Stimulated activated CD8-positive, alpha-beta memory T cell treated with anti-CD3 and anti-CD28 coated beads, Interleukin-4, amount 100 ng/mL, for 1 hour (primary cell): ENCODE measurements at places on chromosomes 2 and 18.

DNA sequence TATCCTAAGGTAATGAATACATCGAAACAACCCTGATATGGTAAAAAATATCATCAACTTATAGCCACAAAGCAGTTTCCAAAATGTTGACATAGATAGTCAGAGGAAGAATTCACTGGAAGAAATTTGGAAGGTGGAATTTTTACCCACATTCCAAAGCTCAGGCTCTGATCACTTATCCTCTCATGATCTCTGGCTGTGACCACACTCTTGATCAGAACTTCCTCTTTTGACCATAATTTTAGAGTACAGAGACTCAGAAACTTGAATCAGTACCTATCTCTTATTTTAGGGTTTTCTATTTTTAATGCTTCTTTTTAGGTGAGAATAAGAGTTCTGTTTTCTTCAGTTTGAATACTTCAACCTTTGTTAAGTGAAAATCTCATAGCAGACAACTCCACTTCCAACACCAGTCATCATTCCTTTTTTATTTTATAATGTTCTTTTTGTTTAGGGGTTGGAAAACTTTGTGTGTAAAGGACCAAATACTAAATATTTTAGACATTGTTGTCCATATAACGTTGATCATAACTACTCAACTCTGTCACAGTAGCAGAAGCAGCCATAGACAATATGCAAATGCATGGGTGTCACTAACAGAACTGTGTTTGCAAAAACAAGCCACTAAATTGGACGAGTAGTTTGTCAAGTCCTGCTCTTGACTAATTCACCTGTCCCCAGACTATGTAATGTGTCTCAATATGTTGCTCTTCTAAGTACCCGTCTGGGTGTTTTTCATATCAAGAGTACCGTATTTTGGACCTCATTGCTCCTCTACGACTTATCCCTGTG lies 891.6 kb upstream of the CRIM1 start:
- no peak for DNase-seq

GRCh38 chr18:50312296-50313030 lies 25.0 kb upstream of the CXXC1 start:
- DNase-seq = no peak

- no peak for DNase-seq
These were observed 304.7 kb upstream of the SYT4 start for GRCh38 chr18:43581936-43582519.

GRCh38 chr2:176079831-176080539 lies 3.8 kb downstream of the EVX2 start:
- no peak for DNase-seq

DNA sequence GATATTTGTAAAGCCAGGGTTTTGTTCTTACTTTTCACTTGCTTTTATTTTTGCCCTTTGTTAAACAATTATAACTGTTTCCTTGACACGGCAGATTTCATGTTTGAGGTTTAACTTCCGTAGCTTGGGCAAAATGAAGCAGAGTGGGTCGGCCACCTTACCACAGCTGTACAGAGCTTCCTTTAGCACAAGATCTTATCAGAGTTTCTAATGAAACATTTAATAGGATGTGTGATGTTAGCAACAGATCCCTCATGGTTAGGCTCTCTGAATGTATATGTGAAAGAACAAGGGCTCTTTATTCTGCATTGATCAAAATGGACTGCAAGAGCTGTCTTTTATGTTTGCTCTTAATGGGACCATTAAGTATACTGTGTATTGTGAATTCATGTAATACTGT lies 22.3 kb downstream of the RNF125 start:
- DNase-seq = no peak

- DNase-seq = no peak
These were observed 142.1 kb downstream of the TRIB2 start for GRCh38 chr2:12858786-12859185.

DNA sequence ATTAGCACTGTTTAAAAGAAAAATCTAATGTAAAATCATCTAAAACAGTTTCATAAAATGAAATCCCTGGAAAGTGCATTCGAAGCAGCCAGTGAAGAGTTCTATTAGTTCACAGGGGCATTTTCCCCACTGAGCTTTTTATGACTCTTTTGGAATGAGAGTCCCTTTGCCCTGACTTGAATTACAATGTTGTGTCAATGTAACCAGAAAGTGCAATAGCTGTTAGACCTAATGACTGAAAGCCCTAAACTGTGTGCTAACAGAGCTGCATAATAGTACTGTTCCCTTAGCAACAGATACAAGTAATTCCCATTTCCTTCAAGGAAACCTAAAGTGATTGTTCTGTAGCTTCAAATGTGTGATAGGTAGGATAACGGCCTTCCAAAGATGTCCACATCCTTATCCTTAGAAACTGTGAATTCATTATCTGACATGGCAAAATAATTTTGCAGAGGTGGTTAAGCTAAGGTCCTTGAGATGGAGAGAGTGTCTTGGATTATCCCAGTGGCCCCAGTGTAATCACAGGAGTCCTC lies 134.4 kb downstream of the L3MBTL4 start:
- DNase-seq = no peak

DNA sequence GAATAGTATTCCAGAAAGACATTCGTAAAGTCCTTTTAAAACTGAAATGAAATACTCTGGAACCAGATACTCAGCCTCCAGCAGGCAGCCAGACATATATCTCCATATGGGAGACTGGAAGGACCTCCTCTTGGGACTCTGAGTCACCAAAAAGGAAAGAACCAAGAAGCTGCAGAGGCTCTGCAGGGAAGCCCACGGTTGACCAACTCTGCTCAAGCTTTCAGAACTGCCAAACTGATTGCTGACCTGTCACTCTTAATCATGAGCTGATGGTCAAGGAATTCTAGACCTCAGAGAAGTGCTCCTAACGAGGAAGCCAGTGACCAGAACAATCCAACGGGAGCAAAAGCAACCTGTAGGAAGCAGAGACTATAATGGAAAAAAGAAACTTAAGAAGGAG lies 434.7 kb downstream of the EIPR1 start:
- DNase-seq = no peak

GRCh38 chr2:8216397-8216796 lies 465.5 kb upstream of the ID2 start:
- no peak for DNase-seq

GRCh38 chr2:162478721-162479129 lies 134.8 kb downstream of the GCA start:
- DNase-seq = no peak

DNA sequence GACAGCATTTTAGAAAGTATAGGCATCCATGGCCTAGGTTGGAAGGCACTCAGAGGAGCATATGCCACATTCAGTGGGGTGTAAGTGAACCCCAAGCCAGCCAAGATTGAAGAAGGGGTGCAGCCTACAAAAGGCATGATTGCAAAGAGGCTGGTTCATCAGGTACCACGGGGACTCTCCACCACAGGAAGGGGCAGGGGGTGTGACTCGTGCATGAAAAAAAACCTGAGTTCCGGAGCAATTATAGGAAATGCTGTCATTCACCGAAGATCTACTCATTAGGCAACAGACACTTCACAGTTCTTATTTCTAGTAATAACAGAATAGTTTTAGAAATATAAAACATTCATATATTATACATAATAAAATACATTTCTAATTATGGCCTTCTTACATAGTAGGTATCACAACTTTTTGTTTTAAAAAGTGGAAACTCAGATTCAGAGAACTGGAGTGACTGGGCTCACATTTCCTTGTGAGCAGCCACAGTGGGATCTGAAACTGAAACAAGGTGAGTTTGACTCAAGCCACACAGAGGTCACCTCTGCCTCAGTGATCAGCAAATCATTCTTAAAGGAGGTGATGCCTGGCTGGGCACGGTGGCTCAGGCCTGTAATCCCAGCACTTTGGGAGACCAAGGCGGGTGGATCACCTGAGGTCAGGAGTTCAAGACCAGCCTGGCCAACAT lies 188.4 kb upstream of the GYPC start:
- DNase-seq = no peak

DNA sequence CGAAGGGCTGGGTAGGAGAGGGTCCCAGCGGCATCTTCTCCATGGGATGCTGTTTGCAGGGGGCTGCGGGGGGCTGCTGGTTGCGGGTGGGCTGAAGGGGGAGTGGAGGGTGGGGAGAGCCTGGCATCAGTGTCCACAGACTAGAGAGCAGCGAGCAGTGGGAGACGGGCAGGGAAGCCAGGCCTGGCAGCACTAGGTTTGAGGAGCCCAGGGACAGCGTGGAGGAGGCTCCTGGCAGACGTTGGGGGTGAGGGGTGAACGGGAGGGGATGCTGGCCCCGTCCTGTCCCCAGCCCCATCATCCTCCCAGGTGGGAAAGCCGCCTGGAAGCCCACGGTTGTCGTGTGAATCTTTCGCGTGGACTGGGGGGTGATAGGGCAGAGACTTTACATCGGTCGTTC lies 48.2 kb upstream of the TFCP2L1 start:
- DNase-seq = no peak
